NCI-H345 (cell line): ENCODE measurements at places on chromosomes 1 and 21.

DNA sequence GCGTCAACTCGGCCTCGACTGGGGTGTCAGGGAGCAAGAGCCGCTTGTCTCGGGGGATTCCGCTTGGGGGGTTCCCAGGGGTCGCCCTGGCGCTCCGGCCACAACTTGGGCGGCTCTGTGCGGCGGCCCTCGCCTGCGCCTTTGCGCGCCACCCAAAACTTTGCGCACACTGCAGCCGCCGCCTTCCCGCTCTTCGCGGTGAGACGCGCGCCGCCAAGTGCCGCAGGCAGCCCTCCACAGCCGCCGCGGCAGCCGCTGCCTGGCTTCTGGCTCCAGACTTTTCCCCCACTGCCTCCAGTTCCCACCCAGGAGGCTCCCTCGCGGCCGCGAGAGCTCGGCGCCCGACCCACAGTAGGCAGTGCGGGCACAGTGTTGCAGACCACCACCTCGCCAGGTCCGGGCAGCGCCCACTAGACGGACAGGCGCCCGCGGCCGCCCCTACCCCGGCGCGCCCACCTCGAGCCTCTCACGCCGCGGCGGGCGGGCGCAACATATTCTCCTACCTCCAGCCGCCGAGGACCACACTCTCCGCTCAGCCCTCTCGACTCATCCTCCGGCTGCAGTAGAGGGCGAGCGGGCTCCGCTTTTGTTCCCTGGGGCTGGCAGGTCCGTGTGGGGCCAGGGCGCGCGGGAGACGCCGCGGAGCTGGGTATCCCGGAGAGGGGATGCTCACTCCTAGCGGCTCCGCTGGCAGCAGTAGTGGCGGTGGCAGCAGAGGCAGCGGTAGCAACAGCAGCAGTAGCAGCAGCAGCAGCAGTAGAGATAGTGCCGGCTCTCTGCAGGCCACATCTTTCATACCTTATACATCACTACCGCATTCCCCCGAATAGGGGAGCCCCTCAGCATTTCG is 296.6 kb downstream of the OMA1 start:
- peak; percentile 56 for DNase-seq

GRCh38 chr1:145977486-145978470 is 13.3 kb downstream of the POLR3GL start:
- peak; percentile 90 for DNase-seq

GRCh38 chr1:180949616-180950000 is 36.9 kb downstream of the KIAA1614 start:
- no peak for DNase-seq

DNA sequence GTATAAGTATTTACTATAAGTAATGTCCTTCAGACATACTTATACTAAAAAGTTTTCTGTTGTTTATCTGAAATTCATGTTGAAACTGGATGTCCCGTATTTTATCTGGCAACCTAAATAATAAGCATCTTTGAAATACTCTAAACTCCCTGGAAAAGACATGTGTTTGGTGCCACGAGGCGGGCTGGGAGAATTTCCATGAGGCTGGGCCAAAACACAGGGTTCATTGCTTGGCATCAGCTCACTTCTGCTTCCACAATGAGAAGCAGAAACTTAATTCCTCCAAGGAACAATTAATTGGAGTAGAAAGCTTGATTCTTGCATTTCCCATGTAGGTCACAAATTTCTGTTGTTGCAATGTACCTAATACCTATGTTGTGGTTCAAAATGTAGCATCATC is 110.2 kb downstream of the PSMG1 start:
- no peak for DNase-seq

DNA sequence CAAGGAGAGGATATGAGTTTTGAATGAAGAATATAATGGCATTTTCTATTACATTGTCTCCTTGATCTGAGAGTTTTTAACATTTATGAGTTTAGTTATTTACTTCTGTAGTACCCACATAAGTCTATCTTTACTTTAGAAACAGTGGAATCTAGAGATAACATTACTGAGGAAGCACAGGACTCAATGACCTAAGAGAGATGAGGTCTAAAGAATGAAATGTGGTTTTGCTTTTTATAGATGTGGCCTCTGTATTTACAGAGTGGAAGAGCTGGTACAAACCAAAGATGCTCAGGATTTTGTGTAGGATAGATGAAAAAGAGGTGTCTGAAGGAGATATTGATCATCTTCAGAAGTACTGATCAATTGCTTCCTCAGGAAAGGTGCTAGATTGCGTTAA is 177.3 kb downstream of the KCTD3 start:
- DNase-seq = no peak

- DNase-seq = no peak
These were observed 17.7 kb upstream of the PTPRC start for GRCh38 chr1:198620951-198621824.

- DNase-seq = no peak
These were observed 9.4 kb upstream of the ATP6V1G3 start for GRCh38 chr1:198549866-198550265.

DNA sequence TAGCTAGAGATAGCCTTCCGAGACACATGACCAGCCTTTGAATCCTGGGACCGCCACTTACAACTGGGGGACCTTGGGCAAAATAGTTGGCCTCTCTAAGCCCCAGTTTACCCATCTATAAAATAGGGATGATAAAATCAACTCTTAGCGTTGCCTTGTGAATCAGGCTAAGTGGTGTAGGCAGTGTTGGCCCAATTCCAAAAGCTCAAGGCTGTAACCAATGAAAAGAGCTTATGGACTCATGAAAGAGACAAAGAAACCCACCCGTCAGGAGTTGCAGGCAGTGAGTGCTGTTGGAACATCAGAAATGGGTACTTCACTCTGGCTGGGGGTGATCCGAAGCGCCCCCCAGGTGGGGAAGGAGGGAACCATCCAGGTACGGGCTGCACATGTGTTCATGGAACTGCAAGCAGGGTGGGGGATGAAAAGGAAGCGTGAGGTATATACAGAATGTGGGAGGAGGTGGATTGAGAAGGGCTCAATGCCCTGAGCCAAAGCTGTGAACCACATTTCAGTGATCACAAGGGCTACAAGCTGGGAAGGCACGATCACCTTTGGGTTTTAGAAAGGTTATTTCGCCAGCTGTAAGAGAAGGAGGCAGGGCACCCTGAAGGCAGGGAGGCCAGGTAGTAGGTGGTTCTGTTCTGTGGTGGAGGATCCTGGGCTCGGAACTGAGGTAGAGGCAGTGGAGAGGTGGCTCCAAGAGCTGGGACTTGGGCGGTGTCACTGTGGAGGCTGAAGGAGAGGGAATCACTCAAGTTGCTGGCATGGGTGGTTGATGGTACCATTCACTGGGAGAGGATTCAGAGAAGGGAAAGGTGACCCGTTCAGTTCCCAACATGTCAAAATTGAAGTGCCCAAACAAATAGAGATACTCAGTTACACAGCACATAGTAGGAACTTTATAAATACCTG is 11.4 kb upstream of the KIAA1614 start:
- no peak for DNase-seq

DNA sequence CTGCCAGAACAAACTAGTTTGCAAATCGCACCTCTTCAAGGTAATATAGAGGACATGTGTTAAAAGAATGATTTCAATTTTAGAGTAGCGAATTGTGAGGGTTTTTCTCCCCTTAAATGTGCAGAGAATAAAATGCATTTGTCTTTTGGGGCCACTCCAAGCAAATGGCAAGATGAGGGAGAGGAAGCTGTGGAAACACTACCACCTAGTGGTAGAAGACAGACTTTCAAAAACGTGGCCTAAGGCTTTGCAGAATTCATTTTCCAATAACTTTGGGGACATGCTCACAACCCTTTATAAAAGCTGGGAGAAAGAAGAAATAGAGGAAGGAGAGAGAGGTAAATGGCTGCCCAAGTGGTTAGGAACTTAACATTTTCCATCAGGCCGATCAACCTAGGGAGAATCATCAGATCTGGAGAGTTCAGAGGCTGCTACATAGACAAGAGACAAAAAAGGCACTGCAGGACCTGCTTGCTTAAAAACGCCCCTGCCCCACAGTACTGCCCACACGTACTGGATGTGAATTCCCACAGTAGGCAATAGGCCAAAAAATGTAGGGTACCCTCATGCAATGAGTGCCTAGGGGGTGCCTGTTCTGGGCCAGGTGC is 15.7 kb upstream of the RCAN1 start:
- peak; percentile 76 for DNase-seq

DNA sequence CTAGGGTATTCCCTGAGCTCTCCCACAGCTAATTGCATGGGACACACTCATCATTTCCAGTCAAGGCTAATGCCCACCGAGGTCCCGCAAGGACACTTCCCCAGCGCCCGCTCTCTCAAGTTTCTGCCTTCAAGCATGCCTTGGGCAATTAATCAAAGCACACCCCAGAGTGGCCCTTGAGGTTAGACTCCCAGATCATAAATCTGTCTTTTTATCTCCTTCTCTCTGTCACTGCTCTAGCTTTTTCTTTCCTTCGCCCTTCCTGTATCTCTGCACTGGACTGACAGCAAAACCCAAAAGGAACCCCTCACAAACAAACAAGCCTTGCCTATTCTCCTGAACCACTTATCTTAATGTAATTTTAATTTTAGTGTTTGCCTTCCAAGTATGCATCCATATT is 7.9 kb upstream of the EXOSC10 start:
- no peak for DNase-seq

DNA sequence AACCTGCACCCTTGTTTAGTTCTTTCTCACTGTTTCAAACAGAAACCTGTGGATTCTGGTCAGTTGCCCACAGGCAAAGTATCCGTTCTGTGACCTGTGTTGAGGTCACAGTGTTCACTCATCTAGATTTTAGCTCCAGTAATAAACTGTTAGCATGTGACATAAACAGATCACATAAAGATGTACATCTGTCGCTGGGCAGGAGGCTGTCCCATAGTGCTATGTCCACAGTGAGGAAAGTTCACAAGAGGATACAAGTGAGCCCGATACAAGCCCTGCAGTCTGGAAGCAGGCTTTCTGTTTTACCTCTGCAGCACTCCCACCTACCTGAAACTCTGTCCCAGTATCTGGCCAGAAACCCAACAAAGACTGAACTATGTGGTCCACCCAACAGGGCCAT is 28.4 kb downstream of the LMX1A start:
- DNase-seq = no peak

GRCh38 chr1:224541901-224542630 is 74.1 kb upstream of the CNIH3 start:
- no peak for DNase-seq

DNA sequence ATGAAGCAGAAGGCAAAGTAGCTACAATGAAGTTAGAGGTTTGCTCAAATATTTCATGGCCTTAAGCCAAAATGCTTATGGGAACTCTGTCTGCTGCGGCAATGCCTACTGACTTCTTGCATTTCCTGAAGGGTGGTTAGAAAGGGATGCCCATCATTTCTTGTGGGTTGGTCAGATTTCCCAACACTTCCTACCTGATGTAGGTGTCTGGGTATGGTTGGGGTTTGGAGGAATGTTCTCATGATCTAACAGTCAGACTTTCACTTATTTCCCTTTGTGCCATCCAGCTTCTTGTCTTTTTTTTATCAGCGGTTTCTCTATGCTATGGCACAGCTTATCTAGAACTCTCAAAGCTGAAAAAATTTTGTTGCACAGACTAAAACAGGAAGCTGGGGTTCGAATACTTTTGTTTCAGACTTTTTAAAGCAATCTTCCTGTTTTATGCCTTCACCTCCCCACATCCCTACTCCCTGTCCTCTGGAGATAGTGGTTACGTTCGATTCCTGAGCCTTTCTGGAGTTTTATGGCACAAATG is 307.7 kb downstream of the USP25 start:
- DNase-seq = no peak

- DNase-seq = no peak
These were observed 69.1 kb downstream of the RUSC1 start for GRCh38 chr1:155389826-155390225.

- DNase-seq = peak; percentile 60
These were observed 772 bp downstream of the UCK2 start for GRCh38 chr1:165828103-165828668.

DNA sequence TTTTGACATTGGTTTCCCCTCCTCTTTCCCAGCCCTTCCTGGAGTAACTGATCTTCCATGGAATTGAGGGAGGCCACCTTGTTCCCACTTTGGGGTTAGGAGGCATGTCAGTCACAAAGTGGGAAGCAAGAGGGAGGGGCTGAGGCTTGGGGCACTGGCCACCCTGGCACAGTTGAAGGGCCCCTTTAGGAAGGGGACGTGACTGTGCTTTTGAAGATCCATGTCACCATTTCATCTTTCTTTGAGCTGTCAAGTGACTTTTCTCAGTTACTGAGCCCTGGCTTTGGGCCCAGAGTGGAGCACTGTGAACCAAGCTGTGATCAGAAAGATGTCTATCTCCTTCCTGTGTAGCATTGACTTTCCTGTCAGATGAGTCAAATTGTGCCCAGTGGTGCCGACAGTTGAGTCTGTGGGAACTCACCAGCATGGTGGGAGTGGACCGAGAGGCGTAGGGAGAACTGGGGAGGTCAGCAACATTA is 38.5 kb upstream of the TDRD10 start:
- DNase-seq = no peak

- no peak for DNase-seq
These were observed 6.3 kb downstream of the BTG2 start for GRCh38 chr1:203311368-203312301.

DNA sequence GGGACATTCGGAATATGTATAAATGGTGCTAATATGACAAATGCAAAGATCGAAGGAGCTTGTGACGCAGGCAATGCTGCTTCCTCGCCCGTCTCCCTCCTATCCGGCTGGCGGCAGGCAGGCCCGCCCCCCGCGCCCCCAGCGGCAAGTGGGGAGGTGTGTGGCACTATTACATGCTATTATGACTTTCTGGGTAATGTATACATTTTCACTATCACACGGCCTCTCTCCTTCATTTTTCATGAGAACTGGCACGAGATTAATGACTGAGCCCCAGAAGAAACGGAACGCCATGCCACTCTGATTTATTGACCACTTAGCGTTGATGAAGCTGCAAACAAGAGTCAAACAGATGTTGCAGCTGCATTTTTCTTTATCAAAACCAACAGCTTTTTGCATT is 138.9 kb upstream of the VAMP3 start:
- DNase-seq = no peak

DNA sequence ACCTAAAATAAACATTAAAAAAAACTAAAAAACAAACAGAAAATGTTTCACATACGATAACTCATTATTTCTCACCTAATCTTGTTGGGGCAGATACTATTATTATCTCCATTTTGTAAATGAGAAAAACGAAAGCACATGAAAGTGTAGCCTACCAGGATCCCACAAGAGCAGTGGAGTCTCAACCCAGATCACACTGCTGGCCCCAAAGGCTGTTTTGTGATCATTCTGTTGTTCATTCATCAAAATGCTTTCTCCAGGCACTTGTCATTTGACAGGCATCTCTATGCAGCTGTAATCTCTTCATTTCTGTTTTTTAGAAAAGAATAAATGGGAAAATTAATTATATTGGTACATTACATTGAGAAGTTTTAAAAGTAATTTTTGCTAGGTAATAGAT is 67.5 kb downstream of the AK5 start:
- DNase-seq = no peak

DNA sequence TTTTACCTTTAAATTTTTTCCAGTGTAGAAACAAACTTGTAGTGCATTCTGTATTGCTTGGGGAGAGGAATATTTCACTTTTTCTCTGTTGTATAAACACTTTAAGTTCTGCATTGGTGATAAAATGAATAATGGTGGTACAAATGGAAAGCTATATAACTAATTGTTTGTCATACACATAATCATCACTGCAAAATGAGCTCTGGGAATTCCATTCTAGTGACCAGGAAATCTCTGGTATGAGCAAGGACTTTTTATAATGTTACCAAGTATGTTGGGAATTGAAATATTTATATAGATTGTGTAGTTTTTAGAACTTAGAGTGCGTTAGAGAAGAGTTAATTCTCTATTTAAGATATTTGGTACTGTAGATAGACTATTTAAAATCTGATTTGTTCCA is 5.0 kb upstream of the FMN2 start:
- no peak for DNase-seq
